Hematopoietic multipotent progenitor cell (in vitro differentiated cells): ENCODE measurements at places on chromosomes 1 and 21. TPM values are rescaled to one million over a fixed set of nuclear protein-coding genes. Genes with fewer than 3 reads are reported as not detected.

- no peak for DNase-seq
These were observed 6.7 kb upstream of the RNASEL start for GRCh38 chr1:182595641-182596240.

DNA sequence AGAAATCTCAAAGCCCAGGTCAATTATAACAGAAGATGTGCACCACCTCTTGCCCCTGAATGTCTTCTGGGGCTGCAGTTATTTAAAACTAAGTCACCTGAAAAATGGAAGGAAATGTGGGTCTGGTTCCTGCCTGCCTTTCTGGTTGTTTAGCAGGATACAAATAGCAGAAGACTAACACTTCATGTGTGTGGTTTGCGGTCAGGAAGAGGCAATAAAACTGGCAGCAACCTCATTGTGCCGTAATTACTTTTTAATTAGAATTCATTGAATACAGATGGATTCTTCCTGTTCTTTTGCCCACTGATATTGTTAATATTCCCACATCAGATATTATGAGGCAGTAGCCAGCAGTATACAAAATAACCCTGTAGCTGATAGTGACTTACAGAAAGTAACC lies 345.7 kb downstream of the ZNF326 start:
- DNase-seq, result no peak

DNA sequence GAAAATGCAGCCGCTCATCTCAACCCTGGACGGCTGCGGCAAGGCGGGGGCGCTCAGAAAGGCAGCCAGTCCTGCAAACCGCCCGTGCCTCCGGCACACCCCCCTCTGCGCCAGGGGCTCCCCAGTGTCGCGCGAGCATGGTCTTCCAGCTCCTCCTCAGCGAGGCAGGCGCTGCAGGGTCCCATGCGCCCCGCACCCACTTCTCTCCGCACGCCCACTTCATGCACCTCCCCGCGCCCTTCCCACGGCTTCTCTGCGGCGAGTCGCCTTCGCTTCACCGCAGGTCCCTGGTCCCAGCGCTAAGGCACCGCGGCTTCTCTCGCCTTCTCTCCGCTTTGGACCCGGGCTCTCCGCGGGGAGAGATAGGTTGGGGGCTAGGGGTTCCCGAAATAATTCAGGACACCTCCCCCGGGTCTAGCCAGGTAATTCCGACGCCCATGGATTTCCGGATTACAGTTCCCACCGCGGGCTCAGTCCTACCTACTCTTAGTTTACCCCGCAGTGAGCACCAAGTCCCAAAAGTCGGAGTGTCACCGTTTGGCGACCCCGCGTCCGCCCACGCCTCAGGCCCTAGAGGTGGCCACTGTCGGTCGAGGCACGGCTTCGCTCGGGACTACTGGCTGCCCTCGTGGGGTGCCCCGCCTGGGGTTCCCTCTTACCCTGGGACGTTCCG lies 67.5 kb downstream of the SYT2 start:
- DNase-seq, result no peak

- peak; percentile 42 for DNase-seq
These were observed 648 bp downstream of the S100PBP start for GRCh38 chr1:32817815-32818786.

The ABCA4 gene
- total RNA-seq, result not detected

DNA sequence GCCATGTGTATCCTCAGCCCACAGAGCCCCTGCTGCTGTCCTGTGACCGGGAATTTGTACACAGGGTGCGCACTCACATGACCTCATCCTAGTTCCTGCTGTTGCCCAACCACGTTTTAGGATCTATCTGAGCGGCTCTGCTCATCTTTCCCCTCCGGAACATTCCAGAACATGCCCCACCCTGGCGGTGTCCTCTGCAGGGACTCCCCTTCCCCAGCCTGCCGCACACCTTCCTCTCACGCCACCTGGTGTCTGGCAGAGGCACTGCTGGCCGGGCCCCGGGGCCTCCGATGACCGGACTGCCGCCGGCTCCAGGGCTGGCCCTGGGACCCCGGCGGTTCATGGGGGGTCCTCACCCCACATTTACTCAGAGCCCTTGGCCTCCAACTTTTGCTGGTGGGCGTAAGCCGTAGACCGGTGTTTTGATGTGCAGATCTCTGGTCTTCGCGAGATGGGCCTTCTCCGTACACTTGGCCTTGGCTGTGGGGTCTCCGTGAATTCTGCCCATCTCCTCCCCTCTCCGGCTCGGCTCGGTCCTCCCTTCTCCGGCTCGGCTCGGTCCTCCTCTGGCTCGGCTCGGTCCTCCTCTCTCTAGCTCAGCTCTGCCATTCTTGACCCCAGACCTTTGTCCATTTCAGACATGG lies 29.5 kb downstream of the ARHGEF16 start:
- no peak for DNase-seq

GRCh38 chr1:17883136-17883535 lies 128.0 kb downstream of the ACTL8 start:
- DNase-seq, result no peak

The CD34 gene
- 126 TPM for total RNA-seq

DNA sequence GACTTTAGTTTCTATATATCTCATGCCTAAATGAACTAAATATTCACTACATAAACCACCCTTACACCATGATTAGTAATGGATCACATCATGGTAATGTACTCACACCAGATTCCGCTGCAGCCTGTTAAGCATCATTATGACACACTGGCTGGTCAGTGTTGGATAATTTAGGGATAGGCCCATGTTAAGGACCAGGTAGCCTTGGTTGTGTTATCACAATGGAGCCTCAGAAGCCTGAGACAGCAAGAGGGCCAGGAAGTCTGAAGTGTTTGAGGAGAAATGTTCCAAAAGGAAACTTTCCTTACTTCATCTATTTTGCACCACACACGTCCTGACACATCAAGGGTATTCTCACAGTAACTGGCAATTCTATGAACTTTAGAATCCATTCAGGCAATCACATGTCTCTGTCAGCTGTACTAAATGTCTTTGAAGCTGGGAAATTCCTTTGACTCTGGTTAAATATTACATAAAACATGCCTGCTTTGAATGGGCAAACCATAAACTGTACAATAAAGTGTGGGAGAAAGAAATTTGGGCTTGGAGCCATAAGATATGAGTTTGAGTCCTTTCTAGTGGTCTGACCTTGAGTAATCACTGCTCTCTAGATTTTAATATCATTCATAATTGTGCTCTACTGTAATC lies 105.3 kb upstream of the DPT start:
- DNase-seq, result no peak

GRCh38 chr1:236893626-236894545 lies 98.8 kb downstream of the MTR start:
- no peak for DNase-seq

DNA sequence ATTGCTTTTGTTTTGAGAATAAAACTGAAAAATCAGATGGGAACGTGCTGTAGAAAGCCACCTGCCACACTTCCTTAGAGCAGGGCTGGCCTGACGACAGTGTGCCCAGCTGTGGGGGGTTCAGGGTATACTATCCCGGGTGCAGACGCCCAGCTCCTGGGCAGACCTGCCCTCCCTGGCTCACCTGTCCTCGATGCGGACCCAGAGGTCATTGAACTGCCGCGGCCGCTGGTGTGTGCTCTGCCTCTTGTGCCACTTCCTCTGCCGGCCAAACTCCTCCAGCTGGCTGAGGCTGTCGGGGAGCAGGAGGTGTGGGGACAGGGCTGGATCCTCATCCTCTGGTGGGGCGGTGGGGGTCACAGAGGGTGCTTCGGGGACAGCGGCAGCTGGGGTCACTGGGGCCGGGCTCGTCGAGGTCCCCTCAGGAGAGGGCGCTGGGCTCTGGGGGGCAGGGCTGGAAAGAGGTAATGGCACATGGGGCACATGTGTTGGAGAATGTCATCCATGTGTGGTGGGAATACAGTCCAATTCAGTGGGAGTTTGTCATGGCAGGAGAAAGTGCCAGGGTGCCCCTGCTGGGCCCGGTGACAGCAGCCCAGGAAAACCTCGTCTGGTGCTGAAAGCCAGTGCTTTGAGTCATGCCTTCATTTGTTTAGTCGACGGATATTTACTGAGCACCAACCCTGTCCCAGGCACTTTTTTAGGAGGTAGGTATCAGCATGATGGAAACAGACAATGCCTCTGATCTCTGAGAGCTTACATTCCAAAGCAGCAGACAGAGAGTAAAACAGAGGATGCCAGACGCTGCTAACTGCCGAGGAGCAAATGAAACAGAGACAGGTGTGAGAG lies 222.0 kb downstream of the TRABD2B start:
- DNase-seq, result no peak

The CFAP57 gene
- total RNA-seq, result under 0.01 TPM

DNA sequence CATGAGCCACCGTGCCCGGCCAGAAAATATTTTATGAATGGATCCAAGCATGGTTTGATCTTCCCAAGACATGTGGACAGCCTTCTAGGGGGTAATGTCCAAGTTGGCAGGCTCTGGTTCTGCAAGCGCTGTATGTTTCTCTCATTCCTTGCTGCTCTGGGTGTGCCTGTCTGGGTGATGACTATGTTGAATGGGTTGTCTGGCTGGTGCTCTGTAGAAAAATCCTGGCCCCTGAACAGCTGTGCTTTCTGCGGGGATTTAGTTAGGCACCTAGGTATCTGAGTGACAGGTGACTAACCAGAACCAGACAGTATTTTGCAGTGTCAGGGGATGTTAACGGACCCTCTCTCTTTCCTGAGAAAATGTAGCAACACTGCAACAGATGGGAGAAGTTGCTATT lies 14.1 kb downstream of the HUNK start:
- DNase-seq, result no peak

GRCh38 chr1:70331962-70332361 lies 22.6 kb downstream of the ANKRD13C start:
- no peak for DNase-seq

DNA sequence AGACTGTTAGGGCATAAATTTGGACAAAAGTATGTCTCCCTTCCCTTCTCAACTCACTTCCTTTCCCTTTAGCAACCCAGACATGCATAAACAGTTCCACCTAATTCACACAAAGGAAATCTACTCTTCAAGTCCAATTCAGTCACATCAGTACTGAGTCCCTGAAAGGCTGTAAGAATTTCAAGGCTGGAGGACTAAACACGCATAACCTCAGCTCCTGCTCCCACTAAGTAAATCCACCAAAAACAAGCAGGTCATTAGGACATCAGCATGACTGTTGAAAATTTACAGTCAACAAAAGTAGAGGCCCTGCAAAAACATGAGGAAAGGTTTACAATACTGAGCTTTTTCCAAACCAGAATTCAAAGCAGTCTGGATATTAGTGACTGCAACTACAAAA lies 18.4 kb downstream of the SETD4 start:
- DNase-seq, result no peak

- no peak for DNase-seq
These were observed 24.3 kb downstream of the HEYL start for GRCh38 chr1:39615086-39615673.
